ENCODE measurements at places on chromosomes 3 and 15.
A peak's percentile ranks its signal among the peaks of the same experiment; 100 is the strongest.

GRCh38 chr3:150147776-150148175 is 177.1 kb upstream of the PFN2 start:
- H3K27me3 ChIP-seq = 0 out of 2 replicates have a peak, but pooled peaks cover 2% of the 10 kb centered on the region
- peaks cover 35% of the 10 kb centered on the region for H3K4me1 ChIP-seq
- H3K36me3 ChIP-seq = no peaks in the 10 kb centered on the region
- DNase-seq = no peak

- no peaks in the 10 kb centered on the region for H3K36me3 ChIP-seq
- H3K27me3 ChIP-seq = no peaks in the 10 kb centered on the region
- DNase-seq = no peak
- peaks cover 62% of the 10 kb centered on the region for H3K4me1 ChIP-seq
Observed at GRCh38 chr3:12753275-12754028, 5.6 kb downstream of the TMEM40 start.

- H3K4me3 ChIP-seq = no peak overlapping the region
- no peak for DNase-seq
- H3K27me3 ChIP-seq = no peaks in the 10 kb centered on the region
- no peaks in the 10 kb centered on the region for H3K4me1 ChIP-seq
- H3K27ac ChIP-seq = no peak overlapping the region
- H3K36me3 ChIP-seq = no peaks in the 10 kb centered on the region
Observed at GRCh38 chr3:38327335-38328009, 19.1 kb upstream of the XYLB start.

- 0 out of 2 replicates have a peak, but pooled peaks cover 2% of the 10 kb centered on the region for H3K27me3 ChIP-seq
- no peak overlapping the region for H3K27ac ChIP-seq
- DNase-seq = peak; percentile 44
Observed at GRCh38 chr3:117322866-117323265, 613.3 kb downstream of the TUSC7 start.

All from Karpas-422 (cell line).